ENCODE measurements at places on chromosomes 6 and 20.

- DNase-seq, result no peak
These were observed 27.1 kb downstream of the PDE10A start for GRCh38 chr6:165635965-165636364.

GRCh38 chr20:58431134-58431533 is 42.1 kb downstream of the VAPB start:
- DNase-seq, result no peak

GRCh38 chr6:125303512-125303854 is 1.7 kb upstream of the HDDC2 start:
- no peak for DNase-seq

GRCh38 chr20:8602389-8603116 is 466.3 kb upstream of the PLCB4 start:
- DNase-seq, result no peak
